ENCODE measurements at places on chromosomes 13 and 19.

- DNase-seq = no peak
Measured at GRCh38 chr13:111034811-111035210, 80.3 kb upstream of the ARHGEF7 start.

DNA sequence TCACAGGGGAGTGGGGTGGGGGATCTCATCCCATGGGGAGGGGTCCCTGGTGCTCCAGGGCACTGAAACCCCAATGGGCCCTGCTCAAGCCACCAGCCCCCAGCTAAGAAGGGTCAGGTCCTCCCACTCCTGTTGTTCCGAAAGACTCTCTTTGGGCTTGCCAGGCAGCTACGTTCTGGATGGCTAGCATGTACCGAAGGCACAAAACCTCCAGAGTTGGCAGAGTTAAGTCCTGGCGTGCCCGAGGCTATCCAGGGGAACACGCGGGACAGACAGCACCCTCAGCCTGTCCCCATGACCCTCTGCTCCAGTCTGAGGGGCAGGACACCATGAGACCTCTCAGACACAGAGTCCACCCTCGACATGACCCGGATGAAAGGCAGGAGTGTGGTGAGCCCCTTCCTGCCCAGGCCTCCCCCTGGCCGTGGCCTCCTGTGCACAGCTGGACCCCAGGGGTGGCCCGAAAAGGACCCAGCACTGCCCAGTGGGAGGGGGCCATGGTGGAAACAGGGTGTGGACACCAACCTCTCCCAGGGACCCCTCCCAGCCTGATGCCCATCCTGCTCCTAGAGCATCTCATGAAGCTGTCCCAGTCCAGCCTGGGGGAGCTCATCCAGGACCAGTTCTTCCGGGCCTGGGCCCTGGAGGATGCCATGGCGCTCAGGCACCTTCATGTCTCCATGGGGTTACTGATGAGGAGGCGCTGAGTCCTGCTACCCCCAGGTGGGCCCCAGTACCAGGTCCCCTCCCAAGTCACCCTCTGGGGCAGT is 53.0 kb upstream of the TPM4 start:
- DNase-seq = no peak

GRCh38 chr13:69458013-69458412 is 649.6 kb upstream of the ATXN8OS start:
- no peak for DNase-seq

DNA sequence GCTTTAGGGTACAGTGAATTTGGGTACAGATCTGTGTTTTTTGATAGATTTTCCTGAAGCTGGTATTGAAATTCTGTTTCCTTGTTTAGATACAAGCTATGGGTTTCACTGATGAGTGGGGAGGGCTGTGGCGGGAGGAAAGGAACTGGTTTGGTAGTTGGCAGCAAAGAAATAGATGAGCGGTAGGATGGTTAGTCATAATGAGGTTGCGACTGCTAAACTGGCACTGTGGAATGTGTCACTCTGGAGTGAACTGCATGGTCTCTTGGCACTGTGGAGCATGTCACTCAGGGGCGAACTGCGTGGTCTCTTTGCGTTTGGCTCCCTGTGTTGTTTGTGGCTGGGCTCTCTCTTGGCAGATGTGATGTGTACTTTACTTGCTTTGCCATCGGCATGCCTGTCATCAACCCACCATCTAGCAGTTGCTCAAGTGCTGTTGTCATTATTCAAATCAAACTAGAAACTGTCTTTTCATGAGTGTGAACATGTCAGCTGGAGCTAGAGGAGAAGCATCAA is 82.1 kb downstream of the ATP8A2 start:
- no peak for DNase-seq

DNA sequence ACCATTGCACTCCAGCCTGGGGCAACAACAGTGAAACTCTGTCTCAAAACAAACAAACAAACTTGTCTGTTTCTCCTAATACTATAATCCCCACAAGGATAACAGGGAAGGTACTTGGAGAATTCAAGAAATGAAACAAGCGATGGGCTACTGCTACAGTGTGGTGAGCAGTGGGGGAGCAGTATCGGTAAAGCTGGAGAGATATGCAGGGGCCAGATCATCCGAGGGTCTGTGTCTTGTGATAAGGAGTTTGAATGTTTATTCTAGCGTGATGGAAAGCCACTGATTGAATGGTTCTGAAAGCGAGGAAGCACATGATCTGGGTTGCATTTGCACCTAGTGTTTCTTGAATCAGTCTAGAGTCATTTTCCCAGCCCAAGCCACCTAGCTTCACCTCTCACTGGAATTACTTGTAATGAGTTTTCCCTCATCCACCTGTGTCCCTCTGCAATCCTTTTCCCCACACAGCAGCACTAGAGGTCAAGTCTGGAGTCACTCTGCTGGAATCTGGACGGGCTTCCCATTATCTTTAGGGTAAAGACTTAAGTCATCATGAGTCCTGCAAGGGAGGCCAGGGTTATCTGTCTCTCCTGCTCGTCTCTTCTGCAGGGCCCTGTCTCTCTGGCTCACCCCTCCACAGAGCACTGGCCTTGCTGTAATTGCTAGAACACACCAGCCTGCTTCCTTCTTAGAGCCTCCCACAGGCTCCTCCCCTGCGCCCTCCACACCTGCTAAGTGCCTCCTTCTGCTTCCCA is 162.3 kb downstream of the KLF5 start:
- DNase-seq = no peak

DNA sequence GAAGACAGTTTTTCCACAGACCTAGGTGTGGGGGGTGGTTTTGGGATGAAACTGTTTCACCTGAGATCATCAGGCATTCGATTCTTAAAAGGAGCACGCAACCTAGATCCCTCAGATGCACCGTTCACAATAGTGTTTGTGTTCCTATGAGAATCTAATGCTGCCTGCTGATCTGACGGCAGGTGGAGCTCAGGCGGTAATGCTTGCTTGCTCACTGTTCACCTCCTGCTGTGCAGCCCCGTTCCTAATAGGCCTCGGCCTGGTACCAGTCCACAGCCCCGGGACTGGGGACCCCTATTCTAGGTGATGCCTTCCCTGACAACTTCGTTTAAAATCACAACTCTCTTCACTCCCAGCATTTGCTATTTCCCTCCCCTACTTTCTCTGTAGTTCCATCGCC is 149.6 kb downstream of the IER2 start:
- DNase-seq = no peak

DNA sequence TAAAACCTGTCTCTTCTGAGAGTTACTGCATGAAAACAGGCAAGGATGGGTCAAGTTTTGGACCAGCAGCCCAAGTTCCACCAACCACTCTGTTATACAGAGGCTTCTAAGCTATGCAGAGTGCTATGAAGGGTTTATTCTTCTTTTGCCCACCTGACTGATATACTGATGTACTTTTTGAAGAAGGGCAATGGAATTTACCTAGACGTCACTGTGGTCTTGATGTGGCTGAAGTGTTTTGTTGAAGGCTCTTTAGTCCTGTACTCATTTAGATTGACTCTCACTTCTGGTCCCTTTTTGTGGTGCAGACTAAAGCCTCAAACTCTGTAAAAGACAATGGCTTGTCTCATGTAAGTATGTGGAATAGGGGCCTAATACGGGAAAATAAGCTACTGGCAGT is 92.0 kb downstream of the DGKH start:
- DNase-seq = no peak

DNA sequence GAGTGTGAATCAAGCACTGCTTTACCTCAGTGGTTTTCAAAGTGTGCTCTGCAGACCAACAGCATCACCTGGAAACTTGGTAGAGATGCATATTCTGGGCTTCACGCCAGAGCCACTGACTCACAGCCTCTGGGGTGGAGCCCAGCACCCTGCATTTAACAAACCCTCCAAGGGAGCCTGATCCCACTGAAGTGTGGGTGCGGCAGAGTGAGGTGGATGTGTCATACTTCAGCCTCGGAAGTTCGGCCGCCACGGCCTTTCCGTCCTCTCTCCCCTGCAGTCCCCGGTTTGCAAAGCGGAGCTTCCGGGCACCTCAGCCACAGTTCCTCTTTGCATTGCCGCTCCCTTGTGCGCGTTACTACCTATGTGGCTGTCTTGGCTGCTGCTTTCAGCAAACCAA is 33.3 kb upstream of the MICU2 start:
- DNase-seq = no peak

DNA sequence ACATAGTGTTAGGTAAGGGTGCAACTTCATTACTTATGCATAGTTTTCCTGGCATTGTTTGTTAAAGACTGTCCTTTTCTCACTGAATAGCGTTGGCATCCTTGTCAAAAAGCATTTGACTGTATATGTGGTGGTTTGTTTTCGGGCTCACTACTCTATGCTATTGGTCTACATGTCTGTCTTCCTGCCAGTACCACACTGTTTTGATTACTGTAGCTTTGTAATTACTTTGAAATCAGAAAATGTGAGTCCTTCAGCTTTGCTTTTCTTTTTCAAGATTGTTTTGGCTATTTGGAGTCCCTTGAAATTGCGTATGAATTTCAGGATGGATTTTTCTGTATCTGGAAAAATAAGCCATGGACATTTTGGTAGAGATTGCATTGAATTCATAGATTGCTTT is 56.0 kb downstream of the IFT88 start:
- no peak for DNase-seq

GRCh38 chr13:96898212-96898611 is 96.1 kb downstream of the OXGR1 start:
- no peak for DNase-seq

GRCh38 chr13:50842251-50842989 is 1.1 kb downstream of the DLEU7 start:
- no peak for DNase-seq

DNA sequence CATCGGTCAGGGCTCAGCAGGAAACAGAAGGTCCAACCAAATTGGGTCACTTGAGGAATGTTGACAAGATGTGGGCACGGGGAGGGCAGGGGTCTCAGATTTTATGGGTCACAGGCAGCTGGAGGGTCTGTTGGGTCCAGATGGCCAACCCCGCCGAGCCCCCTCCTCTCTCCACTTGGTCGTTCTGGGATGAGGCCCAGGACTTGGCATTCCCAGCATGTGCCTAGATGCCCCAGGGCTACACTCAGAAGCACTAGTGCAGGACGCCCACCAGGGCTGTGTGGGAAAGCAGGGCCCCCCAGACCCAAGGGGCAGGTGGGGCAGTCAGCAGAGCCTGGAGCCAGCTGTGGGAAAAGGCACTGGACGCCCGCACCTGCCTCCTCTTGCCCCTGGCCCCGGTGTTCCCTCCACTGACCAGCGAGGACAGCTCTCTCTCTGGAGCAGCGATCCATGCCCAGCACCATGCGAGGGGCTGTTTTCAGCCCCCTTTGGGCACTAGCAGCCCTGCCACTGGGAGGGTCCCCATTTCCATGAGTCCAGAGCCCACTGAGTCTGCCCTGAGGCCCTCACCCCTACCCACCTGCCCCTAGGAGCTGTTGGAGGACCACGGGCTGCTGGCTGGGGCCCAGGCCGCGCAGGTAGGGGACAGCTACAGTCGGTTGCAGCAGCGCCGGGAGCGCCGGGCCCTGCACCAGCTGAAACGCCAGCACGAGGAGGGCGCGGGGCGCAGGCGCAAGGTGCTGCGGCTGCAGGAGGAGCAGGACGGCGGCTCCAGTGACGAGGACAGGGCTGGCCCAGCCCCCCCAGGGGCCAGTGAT is 26.0 kb downstream of the DHX34 start:
- no peak for DNase-seq

GRCh38 chr13:113980489-113981064 is 6.7 kb upstream of the C13orf46 start:
- DNase-seq = no peak

DNA sequence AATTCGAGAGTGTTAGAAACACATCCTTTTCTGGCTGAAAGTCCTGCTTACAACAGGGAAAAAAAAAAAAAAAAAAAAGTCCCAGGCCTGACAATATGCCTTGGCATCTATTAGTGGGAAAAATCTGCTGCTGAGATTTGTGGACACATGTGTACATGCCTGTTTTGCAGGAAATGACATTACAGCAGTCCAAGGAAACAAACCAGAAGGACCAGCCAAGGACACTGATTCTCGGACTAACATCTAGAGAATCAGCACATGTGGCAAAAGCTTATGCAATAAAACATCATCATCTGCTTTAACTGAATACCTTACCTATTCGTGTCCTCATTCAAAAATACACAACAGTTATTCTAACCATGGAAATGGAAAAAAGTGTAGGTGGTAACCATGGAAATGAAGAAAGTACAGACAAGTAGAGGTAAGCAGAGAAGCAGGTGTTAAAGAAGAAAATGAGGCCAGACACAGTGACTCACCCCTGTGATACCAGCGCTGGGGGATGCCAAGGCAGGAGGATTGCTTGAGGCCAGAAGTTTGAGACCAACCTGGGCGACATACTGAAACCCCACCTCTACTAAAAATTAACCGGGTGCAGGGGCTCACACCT is 9.4 kb upstream of the DPY19L3 start:
- DNase-seq = no peak

DNA sequence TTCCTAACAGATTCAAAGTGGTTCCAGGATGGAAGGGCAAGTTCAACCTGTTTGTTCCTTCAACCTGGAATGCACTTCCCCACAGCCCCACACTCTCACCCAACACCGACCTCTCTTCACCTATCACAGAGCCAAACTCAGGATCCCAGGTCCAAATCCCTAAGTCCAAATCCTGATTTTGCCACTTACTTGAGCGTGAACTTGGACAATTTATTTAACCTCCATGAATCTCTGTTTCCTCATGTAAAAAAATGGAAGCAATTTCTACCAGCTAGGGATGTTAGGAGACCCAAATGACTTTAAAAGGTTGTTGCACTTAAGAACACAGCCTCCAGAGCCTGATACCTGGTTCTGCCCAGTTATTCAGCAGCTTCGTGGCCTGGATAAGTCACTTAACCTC is 5.4 kb upstream of the IGSF23 start:
- DNase-seq = no peak

GRCh38 chr19:10899151-10899653 is 27.8 kb downstream of the CARM1 start:
- DNase-seq = no peak

GRCh38 chr13:44426461-44426860 is 52.8 kb downstream of the SERP2 start:
- DNase-seq = no peak

DNA sequence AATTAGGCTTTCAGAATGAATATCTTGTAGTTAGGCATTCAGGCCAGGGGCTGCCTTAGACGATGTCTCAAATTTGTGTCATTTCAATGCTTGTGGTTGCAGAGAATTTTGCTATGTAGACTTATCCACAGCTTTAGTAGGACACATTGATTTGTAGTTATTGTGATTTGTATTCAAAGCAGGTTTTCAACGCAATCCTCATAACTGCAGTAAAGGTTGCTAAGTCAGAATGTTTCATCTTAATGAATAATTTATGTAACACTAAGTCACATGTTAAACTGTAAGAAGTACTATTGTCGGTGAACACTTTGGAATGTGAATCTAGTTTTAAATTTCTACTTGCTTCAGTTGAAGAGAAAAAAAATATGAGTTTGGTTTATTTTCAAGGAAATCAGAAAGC is 1117.2 kb upstream of the SPRY2 start:
- DNase-seq = no peak

GRCh38 chr19:23378948-23379347 is 16.3 kb downstream of the ZNF91 start:
- DNase-seq = no peak

- DNase-seq = no peak
Measured at GRCh38 chr13:112447306-112447705, 71.2 kb downstream of the SPACA7 start.

GRCh38 chr13:42880056-42880605 is 98.7 kb downstream of the FAM216B start:
- no peak for DNase-seq

Data from NCI-H446 (cell line).